ENCODE measurements at places on chromosomes 3 and 15.

DNA sequence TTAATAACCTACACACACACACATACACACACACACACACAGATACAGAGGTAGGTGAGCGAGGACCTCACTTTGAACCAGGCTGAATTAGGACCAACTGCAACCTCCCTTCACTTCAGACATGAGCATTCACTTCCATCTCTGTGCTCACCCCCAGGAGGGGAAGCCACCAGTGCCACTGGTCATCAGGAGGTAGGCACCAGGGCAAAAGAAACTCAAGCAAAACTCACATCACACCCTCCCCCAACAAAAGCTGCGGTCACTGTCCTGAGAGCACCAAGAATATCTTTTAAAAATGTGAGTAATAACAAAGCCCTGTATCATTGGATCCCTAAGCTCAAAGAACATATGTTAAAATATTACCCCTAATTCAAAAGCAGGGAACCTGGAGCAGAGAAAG lies 8.1 kb downstream of the FOXP1 start:
- DNase-seq: no peak

DNA sequence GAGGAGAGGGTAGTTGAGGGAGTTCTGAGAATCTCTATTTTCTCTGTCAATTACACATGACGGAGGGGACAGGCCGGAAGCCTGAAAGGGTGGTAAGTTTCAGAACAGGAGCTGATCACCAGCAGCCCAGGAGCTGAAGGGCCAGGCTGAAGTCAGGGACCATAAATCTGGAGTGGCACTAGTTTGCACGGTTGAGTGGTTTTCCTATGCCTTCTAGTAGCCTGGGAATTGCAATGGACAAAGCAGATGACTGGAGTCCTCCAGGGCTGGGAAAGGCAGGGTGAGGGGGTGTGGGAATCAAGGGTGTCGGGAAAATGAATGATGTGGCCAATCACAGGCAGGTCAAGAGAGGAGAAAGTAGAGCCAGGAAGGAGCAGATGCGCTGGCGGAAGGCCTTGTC lies 72.5 kb downstream of the MAGEF1 start:
- DNase-seq: no peak

- no peak for DNase-seq
Measured at GRCh38 chr3:4736284-4736861, 242.9 kb upstream of the BHLHE40 start.

- DNase-seq: no peak
Measured at GRCh38 chr3:169548194-169548593, 115.3 kb downstream of the MECOM start.

DNA sequence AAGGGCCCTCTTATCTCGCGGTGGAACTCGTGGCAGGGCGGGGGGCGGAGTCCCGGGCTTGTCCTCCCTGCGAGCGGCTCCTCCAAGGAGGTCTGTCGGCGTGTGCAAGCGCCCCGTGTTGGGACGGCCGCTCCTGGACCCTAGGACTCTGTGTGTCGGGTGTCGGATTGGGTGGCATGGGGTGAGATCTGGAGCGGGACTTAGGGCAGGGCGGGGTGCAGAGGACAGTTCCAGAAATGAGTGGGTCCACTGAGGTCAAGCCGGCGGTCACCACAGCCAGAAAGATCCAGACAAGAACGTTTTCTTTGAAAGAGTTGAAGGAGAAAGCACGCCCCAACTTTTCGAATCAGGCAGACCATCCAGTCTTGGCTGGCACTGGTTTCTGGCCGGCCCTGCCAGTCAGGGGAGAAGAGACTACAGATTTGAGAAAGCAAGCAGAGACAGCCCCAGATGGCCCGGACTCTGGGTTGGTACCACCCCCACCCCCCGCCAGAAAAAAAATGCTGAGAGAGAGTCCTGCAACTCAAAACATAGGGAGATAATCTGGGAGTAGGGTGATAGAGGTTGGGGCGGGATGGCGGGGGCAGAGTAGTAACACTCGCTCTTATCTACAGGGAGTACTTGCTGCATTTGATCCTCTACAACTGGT lies 784 bp upstream of the CISH start:
- no peak for DNase-seq

Data from neuronal stem cell (in vitro differentiated cells).